OCI-M1 (cell line): ENCODE measurements at places on chromosomes 13 and 19.

DNA sequence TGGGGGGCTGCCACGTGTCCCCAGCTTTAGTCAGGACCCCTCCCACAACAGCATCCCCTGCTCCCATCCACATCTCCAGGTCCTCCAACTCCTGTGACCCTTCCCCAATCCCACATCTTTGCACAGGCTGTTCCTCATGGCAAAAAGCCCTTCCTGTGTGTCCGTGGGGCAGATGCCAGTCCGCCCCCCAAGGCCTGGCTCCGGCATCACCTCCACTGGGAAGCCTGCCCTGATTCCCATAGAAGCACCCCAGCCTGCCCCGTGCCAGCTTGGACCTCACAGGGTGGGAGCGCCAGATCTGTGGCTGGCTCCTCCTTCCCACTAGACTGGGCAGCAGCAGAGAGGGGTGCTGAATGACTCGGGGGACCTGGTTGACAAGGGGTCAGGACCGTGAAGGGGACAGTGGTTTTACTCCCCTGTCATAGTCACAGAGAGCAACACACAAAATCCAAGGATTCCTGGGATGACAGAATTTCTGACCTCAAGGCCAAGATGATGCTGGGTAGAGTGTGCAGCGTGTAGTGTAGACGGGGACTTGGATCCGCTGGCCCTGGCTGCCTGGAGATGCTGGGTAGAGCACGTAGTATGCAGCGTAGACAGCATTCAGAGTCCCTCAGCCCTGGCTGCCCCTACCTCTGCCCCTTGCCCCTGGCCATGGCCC lies 13.3 kb downstream of the KLF2 start:
- no peak for DNase-seq

GRCh38 chr13:33537676-33538075 lies 252.1 kb upstream of the STARD13 start:
- no peak for DNase-seq

DNA sequence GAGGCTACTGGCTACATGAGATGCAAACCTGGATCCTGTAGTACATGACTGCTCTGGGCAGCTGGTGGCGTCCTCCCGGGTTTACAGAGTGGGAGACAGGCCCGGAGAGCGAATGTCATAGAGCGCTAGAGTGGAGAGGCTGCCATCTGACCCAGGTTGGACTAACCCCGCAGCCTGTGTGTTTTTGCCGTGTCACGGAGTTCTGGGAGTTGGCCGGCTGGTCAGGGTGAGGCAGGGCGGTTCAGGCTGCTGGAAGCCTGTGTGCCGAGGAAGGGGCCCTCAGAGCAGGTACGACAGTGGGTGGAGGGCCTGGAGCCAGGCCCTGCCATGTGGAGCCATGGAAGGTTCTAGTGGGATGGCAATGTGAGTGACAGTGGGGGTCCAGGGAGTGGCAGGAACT lies 12.5 kb downstream of the CRTC1 start:
- DNase-seq: no peak

DNA sequence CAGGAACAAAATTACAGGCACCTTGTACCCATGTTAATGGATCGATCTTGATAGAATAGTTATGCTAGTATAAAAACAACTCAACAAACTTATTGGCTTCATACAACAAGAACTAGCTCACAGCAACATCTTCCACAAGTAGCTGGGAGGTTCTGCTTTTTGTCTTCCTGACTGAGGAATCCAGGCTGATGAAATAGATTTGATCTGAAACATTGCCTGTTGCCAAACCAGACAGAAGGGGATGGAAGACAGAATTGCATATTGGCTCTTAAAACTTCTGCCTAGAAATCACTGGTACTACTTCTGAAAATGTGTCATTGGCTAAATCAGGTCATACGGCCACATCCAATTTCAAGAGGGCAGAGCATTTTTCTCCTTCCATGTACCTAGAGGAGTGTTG lies 267.3 kb downstream of the RFC3 start:
- peak; percentile 15 for DNase-seq

- no peak for DNase-seq
Observed at GRCh38 chr19:21622920-21623319, 117.5 kb downstream of the ZNF429 start.

- peak; percentile 53 for DNase-seq
Observed at GRCh38 chr19:21256722-21257121, 72.5 kb downstream of the ZNF708 start.

GRCh38 chr19:38385804-38386257 lies 2.0 kb downstream of the GGN start:
- DNase-seq: no peak

- DNase-seq: no peak
Observed at GRCh38 chr19:38721979-38722773, 22.1 kb downstream of the CAPN12 start.

DNA sequence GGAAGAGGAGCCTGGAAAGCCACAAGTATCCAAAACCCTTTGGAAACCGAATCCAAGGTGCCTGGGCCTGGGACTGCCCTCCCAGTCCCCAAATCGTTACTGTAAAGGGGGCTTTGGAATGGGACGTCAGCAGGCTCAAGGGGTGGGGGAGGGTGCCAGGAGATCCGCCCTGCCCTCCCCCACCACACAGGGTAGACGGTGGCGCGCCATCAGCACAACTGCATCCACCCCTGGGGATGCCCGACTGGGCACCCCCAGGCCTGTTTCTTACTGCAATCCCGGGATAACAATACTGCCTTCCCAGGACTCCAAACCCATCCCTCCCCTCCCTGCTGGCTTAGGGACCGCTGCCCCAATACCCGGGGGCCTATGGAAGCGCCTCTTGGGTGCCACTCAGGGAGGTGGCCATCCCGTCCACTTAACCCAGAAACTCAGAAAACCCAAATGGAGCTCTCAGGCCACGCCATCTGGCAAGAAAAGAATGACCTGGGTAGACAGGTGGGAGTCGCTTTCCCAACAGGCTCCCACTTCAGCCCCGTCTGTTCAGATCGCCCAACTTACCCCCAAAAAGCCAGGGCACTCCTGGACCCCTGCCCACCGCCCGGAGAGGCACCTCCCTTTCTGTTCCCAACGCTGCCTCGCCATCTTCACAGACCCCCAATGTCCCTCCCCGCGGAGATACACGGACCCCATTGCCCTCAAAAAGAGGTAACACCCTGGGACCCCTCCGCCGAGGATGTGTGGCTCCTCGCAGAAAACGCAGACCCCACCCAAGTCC lies 2.4 kb downstream of the KLF16 start:
- peak; percentile 21 for DNase-seq

DNA sequence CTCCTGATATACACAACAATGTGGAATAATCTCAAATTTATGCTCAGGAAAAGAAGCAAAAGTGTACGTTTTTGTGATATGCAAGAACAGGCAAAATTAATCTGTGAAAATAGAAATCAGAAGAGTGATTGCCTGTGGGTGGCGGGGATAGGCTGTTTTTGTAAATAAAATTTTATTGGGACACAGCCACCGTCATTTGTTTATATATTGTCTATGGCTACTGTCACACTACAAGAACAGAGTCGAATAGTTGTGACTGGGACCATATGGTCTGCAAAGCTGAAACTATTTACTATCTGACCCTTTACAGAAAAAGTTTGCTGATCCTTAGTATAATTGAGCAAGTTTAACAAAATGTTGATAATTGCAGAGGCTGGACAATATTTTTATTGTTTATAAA lies 269.5 kb upstream of the HTR2A start:
- no peak for DNase-seq

GRCh38 chr13:41563341-41563983 lies 106.1 kb downstream of the RGCC start:
- DNase-seq: no peak

DNA sequence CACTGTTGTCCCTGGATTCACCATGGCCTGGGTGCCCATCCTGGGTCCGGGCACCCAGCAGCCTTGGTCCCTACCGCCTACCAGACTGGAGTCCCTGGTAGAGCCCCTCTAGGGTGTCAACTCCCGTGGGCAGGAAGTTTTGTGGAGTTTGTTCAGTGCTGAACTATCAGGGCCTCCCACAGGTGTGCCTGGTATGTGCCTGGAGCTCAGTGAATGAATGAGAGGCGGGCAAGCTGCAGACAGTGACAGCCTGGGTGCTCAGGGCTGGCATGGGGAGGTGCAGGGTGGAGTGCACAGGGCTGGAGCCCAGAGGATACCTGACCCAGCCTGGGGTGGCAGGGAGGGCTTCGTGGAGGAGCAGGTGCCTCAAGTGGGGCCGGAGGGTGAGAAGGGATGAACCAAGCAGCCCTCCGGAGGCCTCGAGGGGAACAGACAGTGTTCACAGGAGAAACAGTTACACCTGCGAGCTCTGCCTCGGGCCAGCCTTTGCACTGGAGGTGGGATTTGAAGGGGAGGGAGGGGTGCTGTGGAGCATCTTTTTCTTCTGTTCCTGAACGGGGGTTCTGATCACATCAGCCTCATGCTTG lies 29.6 kb downstream of the PAK4 start:
- no peak for DNase-seq

GRCh38 chr19:14106840-14107239 lies 10.7 kb downstream of the PRKACA start:
- DNase-seq: no peak

GRCh38 chr19:56423276-56423984 lies 19.3 kb downstream of the ZNF583 start:
- DNase-seq: no peak

GRCh38 chr13:101297794-101298193 lies 118.5 kb downstream of the NALCN start:
- DNase-seq: no peak

- peak; percentile 31 for DNase-seq
Observed at GRCh38 chr19:51524666-51525264, 6.7 kb downstream of the SIGLEC6 start.

GRCh38 chr19:377801-378581 lies 31.0 kb downstream of the C2CD4C start:
- no peak for DNase-seq

- DNase-seq: no peak
Observed at GRCh38 chr13:26133851-26134250, 82.0 kb upstream of the SHISA2 start.

DNA sequence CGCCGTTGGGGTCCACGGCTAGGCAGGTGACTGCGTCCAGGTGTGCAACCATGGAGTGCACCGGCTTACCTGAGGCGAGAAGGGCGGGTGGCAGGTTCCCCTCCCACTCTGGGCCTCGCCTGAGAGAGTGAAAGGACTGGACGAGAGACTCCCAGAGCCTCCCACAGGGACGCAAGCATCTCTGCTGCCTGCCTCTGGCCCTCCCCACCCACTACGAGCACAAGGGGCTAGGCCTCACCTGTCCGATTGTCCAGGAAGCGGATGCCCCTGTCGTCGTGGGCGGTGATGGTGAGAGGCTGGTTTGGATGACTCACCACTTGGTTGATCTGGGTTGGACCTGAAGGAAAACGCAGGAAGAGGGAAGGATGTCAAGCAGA lies 5.1 kb upstream of the PRKD2 start:
- no peak for DNase-seq

DNA sequence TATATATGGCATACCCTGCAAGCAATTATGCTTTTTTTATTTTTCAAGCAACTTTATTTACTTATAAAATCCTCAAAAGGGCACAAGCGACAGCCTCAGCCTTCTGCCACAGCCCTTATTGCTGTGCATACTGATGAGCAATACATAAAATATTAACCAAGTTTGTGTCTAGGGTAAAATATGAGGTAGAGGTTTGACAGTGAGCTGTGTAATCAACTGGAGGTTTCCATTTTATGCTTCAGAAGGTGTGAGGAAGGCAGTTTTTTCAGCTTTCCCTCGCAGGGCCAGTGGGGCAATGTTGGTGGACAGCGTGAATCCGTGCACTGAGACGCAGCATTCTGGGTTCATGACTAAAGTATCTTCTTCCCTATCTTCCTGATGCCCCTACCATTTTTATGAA lies 310.4 kb downstream of the IRS2 start:
- DNase-seq: no peak

- no peak for DNase-seq
Observed at GRCh38 chr13:112781881-112782361, 92.1 kb downstream of the ATP11A start.

DNA sequence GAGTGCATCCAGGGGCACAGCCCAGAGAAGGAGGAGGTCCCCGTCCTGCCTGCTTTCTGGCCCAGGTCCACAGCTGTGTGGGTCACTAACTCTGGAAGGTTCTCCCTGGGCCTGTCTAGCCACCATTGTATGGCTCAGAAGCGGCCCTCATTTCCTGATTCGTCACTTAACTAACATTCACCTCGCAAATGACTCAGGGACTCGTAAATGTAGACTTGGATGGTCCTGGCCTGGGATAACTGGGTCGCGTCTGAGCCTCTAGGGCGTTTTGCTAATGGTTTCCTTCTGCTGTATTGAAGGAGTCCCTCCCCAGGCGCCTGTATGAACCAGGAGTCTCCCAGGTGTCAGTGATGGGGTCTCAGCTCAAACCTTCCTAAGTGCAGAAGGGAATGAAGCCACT lies 162.8 kb downstream of the ZNF536 start:
- DNase-seq: no peak

GRCh38 chr13:27403203-27403678 lies 21.2 kb upstream of the GTF3A start:
- DNase-seq: no peak

DNA sequence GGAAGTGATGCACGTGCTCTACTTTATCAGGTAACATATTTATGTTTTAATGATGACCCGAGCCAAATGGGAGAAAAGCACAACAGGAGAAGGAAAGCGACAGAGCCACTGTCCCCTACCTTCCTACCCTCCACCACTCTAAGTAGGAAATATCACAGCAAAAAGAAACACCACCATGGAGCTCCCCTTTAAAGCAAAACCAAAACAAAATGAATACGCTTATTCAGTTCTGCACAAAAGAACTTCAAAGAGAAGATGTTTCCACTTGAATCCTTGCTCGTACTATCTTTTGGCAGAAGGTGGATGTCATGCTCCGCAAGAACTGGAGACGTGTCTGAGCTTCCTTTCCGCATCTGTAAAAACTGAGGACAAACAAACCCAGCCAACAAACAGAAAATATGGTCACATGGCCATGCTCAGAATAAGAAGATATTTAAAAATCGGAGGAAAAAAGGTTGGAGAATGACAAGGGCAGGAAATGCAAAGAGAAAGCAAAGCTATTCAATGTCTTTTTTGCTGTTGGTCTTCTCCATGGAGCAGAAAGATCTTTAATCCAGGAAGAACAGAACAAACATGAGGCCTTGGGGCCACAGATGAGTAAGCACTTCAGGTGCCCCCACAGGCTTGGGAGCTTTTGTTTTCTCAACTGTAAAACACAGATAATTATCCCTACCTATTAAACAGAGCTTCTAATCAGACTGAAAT lies 19.5 kb downstream of the N4BP2L1 start:
- DNase-seq: no peak

- DNase-seq: peak; percentile 96
Observed at GRCh38 chr19:48970923-48971395, 5.8 kb downstream of the FTL start.

DNA sequence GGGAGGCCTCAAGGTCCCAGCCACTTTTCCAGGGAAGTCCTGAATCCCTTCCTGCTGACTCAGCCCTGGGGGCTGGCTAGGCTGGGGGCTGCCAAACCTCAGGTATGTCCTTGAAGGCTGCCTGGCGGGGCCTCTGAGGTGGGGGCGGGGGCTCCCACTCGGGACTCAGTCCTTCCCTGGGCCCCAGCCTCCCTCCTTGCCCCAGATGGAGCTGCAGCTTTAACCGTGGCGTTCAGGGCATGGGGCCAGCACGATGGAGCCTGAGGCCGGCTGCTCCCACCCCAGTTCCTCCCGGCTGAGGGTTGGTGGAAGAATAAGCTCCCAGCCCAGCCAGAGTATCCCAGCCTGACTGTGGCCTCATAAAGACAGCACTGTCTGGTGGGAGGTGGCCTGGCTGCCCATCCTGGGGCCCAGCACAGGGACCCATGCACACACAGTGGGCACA lies 12.4 kb downstream of the CILP2 start:
- no peak for DNase-seq

- no peak for DNase-seq
Observed at GRCh38 chr19:13530720-13531119, 24.4 kb upstream of the CACNA1A start.

- no peak for DNase-seq
Observed at GRCh38 chr19:11489378-11489777, 8.5 kb upstream of the ELAVL3 start.
